Activated CD4-positive, alpha-beta T cell treated with anti-CD3 and anti-CD28 coated beads, Interleukin-2, amount 50 U/mL, for 24 hours (primary cell): ENCODE measurements at places on chromosomes 7 and 10.

DNA sequence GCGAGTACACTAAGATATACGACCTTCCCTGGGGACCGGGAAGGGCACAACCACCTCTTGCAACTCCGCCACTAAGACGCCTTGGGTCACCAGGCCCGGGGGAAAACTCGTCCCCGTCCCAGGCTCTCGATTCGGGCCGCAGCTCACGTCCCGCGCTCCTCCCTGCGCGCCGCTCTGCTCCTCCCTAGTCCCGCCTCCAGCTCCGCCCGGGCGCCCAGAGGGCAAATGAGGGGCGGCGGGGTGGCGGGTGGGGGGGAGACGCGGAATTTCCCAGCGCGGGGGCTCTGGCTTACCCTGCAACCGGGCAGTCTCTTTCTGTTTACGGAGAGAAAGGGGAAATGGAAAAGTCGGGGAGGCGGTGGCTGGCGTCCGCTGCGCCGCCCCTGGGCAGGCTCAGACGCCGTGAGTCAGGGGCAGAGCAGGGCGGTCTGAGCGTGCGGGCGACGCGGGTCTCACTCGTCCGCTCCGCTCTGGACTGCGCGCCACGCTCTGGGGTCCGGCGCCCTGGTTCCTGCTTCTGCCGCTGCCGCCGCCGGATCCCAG lies at the start of gene MAP3K8:
TSS of gene MAP3K8 (plus strand) at position 455 of the 543 bp plus-strand sequence. CDS start 4,755 bp downstream, outside the sequence.
- peak; percentile 73 for DNase-seq

GRCh38 chr10:125629758-125630376 lies 53.1 kb downstream of the TEX36 start:
- no peak for DNase-seq

- DNase-seq, result no peak
These were observed 13.1 kb downstream of the CC2D2B start for GRCh38 chr10:95920798-95921426.

DNA sequence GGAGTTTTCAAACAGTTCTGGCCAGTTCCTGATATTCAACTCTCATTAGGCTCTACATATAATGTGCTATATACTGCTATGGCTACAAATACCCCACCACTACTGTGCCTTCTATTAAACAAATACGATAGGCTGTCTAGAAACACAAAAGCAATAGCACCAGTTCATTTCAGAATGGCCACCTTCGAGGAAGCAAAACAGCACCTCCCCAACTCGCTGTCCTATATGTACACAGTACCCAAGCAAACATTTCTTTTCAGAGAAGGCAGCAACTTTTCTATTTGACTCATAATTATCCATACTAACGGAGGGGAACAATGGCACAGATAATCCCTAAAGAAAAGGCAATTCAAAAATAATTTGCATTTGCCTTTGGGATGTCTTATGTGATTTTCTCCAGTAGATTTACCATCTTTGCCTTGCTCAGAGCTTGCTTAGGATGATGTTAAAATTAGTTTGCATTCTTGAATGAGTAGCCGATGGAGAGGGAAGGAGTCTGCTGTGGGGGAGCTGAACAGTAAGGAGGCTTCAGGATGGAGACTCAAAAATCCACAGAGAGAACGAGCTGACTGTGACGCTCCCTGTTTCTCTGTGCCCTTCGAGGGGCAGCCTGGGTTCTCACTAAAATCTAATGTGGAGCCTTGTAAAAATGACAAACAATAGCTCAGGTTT lies 218.7 kb downstream of the FANK1 start:
- no peak for DNase-seq

- DNase-seq, result no peak
These were observed 438.9 kb downstream of the DNAJB6 start for GRCh38 chr7:157775560-157776332.

- DNase-seq, result no peak
These were observed 147.3 kb upstream of the PDE1C start for GRCh38 chr7:32217341-32218153.

DNA sequence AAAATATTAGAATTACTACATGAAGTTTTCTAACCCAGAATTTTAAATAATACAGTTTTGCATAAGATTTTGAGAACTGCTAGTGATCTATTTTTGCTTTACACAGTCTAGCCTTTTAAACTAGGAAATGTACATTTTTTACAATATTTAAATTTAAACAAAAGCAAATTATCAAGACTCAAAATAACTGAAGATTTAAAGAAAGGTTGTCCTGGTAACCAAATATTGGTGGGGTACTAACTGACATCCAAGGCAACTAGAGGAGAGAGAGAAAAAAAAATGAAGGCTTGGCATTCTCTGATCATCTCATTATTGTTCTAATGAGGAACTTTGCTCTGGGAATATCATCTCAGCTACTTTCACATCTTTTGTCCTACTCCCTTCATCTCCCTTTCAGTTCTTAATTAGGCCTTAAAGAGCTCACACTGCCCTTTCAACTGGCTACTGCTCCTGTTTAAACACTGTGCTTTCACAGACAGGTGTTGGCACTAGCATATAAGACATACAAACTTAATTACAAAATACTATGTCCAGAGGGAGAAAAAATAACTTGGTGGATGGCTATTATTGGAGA lies 33.7 kb downstream of the RAB11FIP2 start:
- DNase-seq, result no peak

DNA sequence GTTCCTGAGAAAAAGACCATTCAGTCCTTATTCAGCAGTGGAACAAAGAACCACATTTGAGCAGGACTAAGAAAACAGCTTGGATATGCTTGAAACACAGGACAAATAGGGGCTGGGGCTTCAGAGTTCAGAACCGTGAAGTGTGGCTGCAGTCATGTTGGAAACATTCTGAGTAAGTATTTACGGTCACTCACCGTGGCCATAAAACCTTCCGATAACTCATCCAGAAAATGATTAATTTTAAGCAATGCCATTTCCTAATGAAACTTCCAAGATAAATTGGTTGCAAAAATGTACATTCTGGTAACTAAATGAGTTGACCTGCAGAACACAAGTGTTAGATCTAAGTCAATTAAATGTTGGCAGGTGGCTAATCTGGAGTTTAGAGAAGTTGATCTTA lies 279.2 kb downstream of the CXCL12 start:
- no peak for DNase-seq

DNA sequence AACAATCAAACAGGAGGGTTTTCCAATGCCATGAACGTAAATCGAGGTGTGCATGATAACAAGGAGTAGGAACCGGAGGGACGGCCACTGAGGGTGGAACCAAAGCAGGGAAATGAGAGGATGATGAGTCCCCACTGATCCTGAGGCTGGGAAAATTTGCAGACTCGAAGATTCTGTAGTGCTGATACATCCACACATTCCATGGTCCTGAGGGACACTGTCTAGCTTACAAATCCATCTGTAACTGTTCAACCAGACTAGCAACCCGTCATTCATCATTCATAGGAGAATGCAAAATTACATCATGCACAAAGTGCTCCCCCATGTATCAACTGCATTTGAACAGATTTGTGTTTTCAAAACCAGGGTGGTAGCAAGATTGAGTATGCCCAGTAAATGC lies 189.7 kb downstream of the PTPRN2 start:
- DNase-seq, result no peak

- DNase-seq, result peak; percentile 59
These were observed 815 bp downstream of the CCSER2 start for GRCh38 chr10:84329196-84329611.

DNA sequence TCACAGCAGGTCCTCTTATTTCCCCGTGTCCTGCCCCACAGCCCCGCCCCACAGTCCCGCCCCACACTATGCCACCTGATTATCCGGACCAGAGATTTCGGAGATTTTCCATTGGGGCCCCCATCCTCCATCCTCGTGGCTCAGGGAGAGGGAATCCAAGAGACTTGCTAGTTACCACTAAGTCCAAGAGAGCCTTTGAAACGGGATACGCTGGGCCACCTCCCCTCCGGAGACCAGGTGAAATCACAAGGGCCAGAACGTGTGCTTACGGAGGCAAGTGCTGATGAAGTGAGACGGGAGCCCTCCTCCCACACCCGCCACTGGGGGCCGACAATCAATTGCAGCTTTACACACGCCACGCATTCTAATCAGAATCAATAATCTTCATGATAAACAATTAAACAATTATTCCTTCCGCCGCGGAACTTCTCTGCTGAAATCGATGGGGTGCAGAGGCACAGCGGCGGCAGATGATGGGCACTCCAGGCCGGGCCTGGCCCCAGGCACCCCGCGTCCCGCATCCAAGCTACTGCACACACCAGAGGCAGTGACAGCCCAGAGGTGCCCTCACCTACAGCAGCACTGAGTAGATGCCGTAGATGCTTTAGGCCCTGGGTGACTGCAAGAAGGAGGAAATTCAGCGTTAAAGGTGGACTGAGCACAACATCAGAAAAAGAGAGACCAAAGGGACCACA lies 534.0 kb upstream of the FOXK1 start:
- no peak for DNase-seq

- no peak for DNase-seq
These were observed 28.0 kb upstream of the COMTD1 start for GRCh38 chr10:75263806-75264205.

- no peak for DNase-seq
These were observed 303.5 kb downstream of the AHR start for GRCh38 chr7:17601921-17602320.

GRCh38 chr7:112495810-112496462 lies 15.1 kb downstream of the LSMEM1 start:
- DNase-seq, result peak; percentile 23

- DNase-seq, result no peak
These were observed 22.1 kb downstream of the GNA12 start for GRCh38 chr7:2821842-2822507.
